ENCODE measurements at places on chromosomes 3 and 15.

DNA sequence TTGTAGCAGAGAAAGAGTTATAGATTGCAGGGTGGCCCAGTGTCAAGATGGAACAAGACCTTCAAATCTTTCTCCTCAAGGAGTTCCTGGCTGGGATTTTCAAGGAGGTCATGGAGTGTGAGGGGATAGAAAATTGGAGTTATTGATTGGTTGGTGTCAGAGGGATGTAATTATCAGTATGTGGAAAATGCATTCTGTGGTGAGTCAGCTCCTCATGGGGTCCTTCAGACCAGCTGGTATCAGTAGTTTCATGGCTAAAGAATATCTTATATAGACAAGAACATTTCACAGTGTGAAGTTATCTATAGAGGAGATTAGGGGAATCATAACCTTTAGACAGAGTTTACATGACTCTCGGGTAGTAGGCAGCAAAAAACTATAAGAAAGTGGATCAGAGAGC, 1114.0 kb upstream of the GBE1 start:
- no peak for DNase-seq

- peak; percentile 62 for DNase-seq
Observed at GRCh38 chr15:88657326-88658069, 18.7 kb downstream of the ISG20 start.

- DNase-seq = peak; percentile 90
Observed at GRCh38 chr15:72319360-72319984, 485 bp downstream of the CELF6 start.

GRCh38 chr3:125061170-125061569, 5.4 kb upstream of the HEG1 start:
- DNase-seq = no peak

DNA sequence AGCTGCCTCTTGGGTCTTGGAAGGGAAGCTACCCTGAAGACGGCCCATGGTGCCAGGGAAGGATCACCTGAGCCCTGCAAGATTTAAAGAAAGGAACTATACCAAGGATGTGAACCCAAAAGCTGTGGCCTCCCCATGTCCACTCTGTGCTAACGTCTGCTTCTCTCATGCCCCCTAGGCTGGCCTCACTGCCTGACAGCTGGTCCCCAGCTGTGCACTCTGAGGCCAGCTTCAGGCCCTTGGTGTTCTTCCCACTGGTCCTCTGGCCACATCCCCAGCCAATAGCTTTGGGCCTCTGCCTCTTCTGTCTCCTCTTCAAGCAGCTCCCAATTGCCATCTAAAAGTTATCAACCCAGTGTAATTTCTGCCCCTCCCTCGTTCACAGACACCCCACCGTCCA, 5.2 kb upstream of the LRRK1 start:
- DNase-seq = no peak

DNA sequence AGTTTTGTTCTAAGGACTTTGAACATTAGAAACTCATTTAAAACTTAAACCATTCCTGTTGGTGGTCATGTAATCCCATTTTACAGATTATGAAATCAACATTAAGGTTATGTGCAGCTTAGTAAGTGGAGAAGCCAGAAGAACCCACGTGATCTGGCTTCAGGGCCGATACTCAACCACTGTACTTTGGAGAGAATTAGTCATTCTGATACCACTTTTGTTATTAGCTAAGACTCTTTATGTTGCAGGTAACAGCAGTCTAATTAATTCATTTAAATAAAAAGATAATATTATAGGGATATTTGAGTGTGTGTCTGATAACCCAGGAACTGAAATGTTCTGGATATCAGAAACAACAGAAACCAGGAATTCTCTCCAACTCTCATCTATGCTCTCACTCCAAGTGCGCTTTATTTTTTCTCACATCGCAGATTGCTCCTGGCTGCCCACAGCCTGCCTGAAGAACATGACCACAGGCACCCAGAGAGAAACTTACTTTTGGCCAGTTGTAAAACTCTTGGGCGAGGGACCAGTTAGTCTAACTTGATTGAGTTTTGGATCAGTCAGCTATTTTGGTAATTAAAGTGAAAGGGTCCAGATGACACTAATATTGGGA, 25.2 kb downstream of the UBE2E1 start:
- no peak for DNase-seq

DNA sequence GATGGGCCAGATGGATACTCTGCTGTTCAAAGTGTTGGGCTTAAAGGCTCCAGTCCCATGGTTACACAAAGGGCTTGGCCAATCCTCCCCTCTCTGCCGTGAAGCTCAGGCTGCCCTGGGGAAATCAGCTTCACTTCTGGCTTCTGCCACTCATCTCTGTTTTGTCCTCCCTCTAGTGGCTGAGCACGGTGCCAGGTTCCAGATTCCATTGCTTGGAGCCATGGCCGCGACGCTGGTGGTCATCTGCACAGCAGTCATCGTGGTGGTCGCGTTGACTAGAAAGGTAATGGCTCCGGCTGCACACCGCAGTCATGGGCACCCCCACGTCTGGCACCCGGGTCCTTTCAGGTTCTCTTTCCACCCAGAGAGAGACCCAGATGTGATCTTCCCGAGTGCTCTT, 5.6 kb downstream of the TIGIT start:
- DNase-seq = peak; percentile 40

DNA sequence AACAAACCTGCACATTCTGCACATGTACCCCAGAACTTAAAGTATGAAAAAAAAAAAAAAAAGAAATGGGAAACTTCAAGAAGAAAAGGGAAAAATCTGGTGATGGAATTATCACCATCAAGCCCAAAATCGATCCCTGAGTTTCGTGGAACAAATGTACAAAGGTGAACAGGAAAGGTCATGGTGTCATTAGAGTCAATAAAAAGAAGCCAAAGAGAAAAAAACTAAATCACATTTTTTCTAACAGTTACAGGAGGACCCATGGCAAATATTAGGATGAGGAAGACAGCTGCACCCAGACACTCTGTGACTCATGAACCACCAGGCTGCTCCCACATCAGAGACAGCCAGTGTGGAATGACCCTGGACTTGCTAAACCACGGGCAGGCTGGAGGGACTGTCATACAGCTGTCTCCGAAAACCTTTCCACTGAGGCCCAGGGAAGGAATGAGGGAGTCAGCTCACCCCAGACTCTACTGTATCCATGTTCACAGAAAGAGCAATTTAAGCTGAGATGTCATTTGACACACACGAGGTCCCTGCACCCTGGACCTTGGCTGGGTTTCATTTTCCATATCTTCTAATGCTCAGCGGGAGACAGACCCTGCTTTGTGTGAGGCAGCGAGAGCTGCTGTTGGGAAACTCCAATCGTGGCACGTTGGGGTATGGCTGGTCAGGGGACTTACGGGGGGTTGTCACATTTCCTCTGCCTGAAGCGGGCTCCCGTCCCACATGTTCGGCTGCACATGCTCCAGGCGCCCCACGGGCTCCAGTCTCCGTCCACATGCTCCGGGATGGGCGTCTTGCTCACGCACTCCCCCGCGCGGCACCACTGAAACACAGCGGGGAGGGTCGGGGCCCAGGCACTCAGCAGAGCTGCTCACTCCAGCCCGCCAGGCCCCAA, 210.2 kb downstream of the ADAMTS17 start:
- DNase-seq = peak; percentile 36

DNA sequence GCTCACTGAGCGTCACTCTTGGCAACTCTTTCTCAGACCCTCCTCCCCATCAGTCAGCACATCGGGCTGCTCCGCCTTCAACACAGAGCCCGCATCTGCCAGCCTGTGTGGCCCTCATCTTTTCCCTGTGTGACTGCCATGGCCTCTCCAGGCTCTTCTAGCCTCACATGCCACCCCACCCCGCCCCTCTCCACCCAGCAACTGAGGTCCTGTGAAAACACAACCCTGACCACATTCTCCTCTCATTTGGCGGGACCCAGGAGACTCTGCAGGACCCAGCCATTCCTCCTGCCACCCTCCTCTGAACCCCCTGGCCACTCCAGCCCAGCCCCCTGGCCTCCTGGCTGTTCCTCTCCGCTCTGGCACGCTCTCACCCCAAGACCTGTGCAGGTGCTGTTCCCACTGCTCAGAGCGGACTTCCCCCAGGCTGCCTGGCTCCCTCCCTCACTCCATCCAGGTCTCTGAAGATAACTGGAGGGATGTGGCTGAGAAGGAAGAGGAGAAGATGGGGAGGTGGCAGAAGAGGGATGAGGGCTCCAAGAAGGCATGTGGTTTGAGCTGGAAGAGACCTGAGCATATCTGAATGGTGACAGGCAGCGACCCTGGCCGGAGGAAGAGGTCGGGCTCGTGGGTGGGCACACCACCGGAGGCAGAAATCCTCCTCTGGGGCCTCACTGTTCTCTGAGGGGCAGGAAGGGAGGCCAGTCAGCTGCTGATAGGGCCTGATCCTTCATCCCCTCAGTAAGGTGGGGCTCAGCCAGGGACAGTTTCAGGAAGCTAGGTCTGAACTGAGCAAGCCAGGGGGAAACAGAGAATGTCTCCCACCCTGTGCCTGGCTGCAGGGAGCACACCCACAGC, 111.2 kb upstream of the RPL32 start:
- DNase-seq = no peak

DNA sequence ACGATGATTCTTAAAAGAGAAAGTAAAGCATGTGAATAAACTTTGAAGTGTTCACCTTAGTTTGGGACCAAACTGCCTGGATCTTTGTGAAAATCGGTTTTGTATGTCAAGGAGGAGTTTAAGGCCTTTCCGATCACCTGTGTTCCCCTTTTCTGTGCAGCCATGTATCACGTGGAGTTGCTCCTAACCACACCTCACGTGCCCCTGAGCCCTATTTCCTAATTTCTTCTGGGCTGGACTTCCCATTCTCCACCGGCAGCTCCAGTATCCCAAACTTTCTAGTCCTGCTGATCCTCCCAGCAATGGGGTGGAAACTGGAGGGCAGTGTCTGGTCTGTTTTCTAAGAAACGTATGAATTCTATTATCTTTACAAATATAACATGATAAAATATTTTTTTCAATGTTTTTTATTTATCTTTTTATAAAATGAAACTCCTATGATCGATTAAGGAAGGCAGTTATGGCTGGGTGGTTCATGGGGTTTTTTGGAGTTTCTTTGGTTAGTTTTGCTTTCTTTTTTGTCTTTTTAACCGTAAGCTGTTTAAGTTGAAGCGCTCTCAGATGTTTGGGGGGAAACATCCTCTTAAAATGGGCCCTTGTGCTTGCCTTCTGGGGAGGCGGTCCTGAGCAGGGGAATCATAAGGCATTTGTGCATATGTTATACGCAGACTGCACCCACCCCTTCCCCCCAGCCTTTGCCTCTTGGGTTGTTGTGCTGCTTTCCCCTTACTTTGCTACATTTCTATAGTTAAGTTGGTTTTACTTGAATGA, 43.6 kb upstream of the WWTR1 start:
- DNase-seq = no peak

All from WTC11 (cell line).